Activated T-helper 1 cell treated with anti-CD3 and anti-CD28 coated beads, Interleukin-12 subunit alpha, Interleukin-12 subunit beta, Interleukin-2, Interleukin-4 antibody, amounts not matched to agents 30 ng/mL and 10 ng/mL and 1 ng/mL, durations not matched to agents 14 hours and 24 hours and 36 hours (primary cell): ENCODE measurements at places on chromosomes 13 and 19. TPM values are rescaled to one million over a fixed set of nuclear protein-coding genes. Genes with fewer than 3 reads are reported as not detected.

DNA sequence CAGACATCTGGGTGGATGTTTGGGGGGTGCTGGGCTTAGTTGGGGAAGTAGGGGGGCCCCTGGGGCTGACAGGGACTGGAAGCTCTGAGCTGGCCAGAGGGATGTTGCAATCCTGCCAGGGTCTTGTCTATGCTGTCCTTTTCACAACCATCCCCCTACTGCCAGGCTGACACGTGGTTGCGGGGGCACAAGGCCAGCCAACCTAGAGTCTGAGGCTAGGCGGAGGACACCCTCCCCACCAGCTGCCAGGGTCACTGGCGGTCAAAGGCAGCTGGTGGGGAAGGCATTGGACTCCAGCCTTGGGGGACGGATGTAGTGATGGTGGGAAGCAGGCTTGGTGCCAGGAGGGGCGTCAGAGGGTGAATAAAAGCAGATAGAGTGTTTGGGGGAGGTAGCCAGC, 1.6 kb upstream of the APOC1 start:
- peaks cover 24% of the 10 kb centered on the region for H3K4me1 ChIP-seq
- peak overlapping the region; percentile 34 for H3K27ac ChIP-seq
- H3K4me3 ChIP-seq = peak overlapping the region; percentile 68

- H3K4me3 ChIP-seq = no peak overlapping the region
- DNase-seq = no peak
- H3K27me3 ChIP-seq = peaks cover 4% of the 10 kb centered on the region
- H3K4me1 ChIP-seq = no peaks in the 10 kb centered on the region
These were observed 41.2 kb downstream of the SACS start for GRCh38 chr13:23392313-23392712.

GRCh38 chr19:49468746-49469447, 5.1 kb upstream of the FLT3LG start:
- H3K4me1 ChIP-seq = peaks cover 32% of the 10 kb centered on the region
- peak overlapping the region; percentile 82 for H3K4me3 ChIP-seq
- H3K27me3 ChIP-seq = no peaks in the 10 kb centered on the region
- peaks cover 3% of the 10 kb centered on the region for H3K36me3 ChIP-seq
- H3K27ac ChIP-seq = peak overlapping the region; percentile 99

- DNase-seq = no peak
- H3K27ac ChIP-seq = no peak overlapping the region
- no peaks in the 10 kb centered on the region for H3K36me3 ChIP-seq
- H3K27me3 ChIP-seq = no peaks in the 10 kb centered on the region
- no peaks in the 10 kb centered on the region for H3K4me1 ChIP-seq
These were observed 466.7 kb downstream of the MYO16 start for GRCh38 chr13:109096101-109096500.

- H3K27me3 ChIP-seq = peaks cover 34% of the 10 kb centered on the region
- no peaks in the 10 kb centered on the region for H3K36me3 ChIP-seq
- H3K4me3 ChIP-seq = peak within 1 kb of the TSS; percentile 19
- H3K4me1 ChIP-seq = peaks cover 6% of the 10 kb centered on the region
These were observed at the start of gene PABPC3 for GRCh38 chr13:25095851-25096453. Gene PABPC3, plus strand, starts transcription at chr13:25096136. Its CDS starts 63 bp downstream, at chr13:25096199.

DNA sequence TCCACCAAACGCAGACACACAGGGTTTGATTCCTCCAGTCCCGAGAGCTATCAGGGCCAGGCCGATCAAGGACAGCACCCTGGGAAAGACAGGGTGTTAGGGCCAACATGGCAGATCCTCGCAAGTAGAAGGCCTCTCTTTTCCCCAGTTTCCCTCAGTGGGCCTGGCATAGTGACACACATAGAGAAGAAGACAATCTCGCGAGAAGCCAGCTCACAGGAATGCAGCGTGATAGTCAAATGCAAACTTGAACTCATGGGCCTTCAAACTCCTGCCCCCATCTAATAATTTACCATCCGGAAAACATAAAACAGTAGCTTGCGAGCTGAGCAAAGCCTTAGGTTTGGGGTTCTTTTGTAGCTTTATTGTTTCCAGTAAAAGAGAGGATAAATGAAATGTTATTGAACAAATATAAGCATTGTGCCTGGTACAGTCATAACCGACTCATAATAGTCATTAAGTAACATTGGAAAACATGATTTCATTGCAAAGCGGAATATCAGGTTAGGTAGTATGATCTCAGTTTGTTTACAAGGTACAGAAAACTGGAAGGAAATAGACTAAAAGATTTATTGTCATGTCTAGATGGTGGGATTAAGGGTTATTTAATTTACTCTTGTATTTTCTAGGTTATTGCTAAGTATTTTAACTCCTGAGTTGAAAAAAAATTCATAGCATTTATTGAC, 30.5 kb downstream of the SLC15A1 start:
- peaks cover 2% of the 10 kb centered on the region for H3K27me3 ChIP-seq
- H3K36me3 ChIP-seq = no peaks in the 10 kb centered on the region
- no peak for DNase-seq
- no peak overlapping the region for H3K27ac ChIP-seq
- H3K4me3 ChIP-seq = no peak overlapping the region
- H3K4me1 ChIP-seq = no peaks in the 10 kb centered on the region

The GAS6 gene
- total RNA-seq = 0.62 and 0.98 TPM in 2 replicates

GRCh38 chr13:25468325-25469168, 96.8 kb downstream of the ATP8A2 start:
- H3K4me3 ChIP-seq = no peak overlapping the region
- no peak overlapping the region for H3K27ac ChIP-seq
- no peak for DNase-seq
- H3K27me3 ChIP-seq = peaks cover 43% of the 10 kb centered on the region
- H3K4me1 ChIP-seq = peaks cover 5% of the 10 kb centered on the region

DNA sequence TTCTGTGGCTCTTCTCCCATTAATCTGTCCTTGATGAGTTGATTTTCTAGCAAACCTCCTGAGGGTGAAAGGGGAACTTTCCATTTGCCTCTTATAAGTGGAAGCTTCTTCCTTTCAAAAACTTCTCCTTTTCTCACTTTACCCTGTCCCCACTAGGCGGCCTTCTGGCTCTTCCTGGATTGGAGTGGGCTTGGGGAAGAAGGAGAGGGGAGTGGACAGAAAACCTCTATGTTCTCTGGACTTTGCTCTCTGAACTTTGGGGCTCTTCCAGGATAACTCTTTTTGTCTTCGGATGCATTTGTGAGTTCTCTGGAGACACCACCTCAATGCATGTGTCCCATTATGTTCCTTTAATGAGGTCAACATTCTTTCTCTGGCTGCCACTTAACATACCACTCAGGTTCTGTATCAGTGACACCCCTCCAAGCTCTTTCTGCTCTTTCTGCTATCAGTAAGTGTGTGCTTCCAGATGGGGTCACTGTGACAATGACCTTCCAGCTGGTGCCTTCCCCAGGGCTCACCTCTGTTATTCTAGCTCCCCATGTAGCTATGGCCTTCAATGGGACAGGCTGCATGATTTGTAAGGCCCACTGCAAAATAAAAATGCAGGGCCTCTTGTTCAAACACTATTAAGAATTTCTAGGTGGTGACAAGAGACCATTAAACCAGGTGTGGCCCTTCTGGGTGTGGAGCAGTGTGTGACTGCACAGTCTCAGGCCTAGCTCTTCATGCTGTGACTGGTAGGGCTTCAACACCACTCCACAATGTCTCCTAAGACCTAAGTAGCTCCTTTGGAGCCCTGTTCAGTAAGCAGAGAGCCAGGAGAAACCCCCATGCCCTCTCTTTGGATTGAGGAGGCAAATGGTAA, 389.2 kb downstream of the EFNB2 start:
- H3K27ac ChIP-seq = no peak overlapping the region
- no peaks in the 10 kb centered on the region for H3K27me3 ChIP-seq
- H3K4me1 ChIP-seq = no peaks in the 10 kb centered on the region
- DNase-seq = no peak
- H3K36me3 ChIP-seq = no peaks in the 10 kb centered on the region

The PPM1N gene
- 1.0 and 1.3 TPM in 2 replicates for total RNA-seq

- H3K4me1 ChIP-seq = peaks cover 44% of the 10 kb centered on the region
- peak overlapping the region; percentile 64 for H3K4me3 ChIP-seq
- H3K27me3 ChIP-seq = peaks cover 60% of the 10 kb centered on the region
- H3K36me3 ChIP-seq = no peaks in the 10 kb centered on the region
- peak; percentile 62 for DNase-seq
- peak overlapping the region; percentile 62 for H3K27ac ChIP-seq
These were observed 25.7 kb downstream of the SLC8A2 start for GRCh38 chr19:47445937-47446402.

DNA sequence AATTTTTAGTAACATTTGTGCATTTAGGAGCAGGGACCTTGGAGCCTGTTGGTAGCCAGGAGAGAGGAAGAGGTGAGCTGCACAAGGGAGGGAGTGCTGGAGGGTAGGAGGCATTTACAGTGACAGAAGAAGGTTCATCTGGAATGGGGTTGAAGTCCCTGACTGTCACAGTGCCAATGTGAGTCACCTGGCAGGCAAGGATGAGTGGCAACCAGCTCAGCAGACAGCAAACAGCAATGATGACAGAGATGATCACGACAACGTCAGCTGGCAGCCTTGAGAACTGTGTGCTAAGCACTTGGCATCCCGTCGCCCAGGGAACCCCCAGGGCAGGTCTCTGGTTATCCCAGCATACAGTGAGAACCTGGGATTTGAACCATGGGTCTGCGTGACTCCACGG, 2.6 kb downstream of the OR10H5 start:
- no peak for DNase-seq
- H3K27ac ChIP-seq = no peak overlapping the region
- no peaks in the 10 kb centered on the region for H3K4me1 ChIP-seq
- H3K27me3 ChIP-seq = peaks cover 2% of the 10 kb centered on the region
- no peaks in the 10 kb centered on the region for H3K36me3 ChIP-seq

GRCh38 chr19:964761-965694, 19.1 kb upstream of the WDR18 start:
- no peaks in the 10 kb centered on the region for H3K27me3 ChIP-seq
- H3K4me1 ChIP-seq = no peaks in the 10 kb centered on the region
- DNase-seq = no peak
- no peak overlapping the region for H3K4me3 ChIP-seq
- peak overlapping the region; percentile 40 for H3K27ac ChIP-seq

- peaks cover 51% of the 10 kb centered on the region for H3K36me3 ChIP-seq
- no peaks in the 10 kb centered on the region for H3K27me3 ChIP-seq
- H3K4me1 ChIP-seq = no peaks in the 10 kb centered on the region
- no peak for DNase-seq
- H3K27ac ChIP-seq = no peak overlapping the region
- H3K4me3 ChIP-seq = no peak overlapping the region
These were observed 31.8 kb downstream of the PEX11G start for GRCh38 chr19:7456964-7457541.
